ENCODE measurements at places on chromosomes 6 and 20. TPM values are rescaled to one million over a fixed set of nuclear protein-coding genes. Genes with fewer than 3 reads are reported as not detected.

Gene OVOL2
- not detected for total RNA-seq

Gene GPX5
- not detected for total RNA-seq

Gene EBF4
- 0.27 TPM for total RNA-seq

Gene TTLL9
- not detected for total RNA-seq

Gene ANGPT4
- total RNA-seq, result not detected

GRCh38 chr6:115894426-115894992 is 166.2 kb downstream of the FRK start:
- DNase-seq, result no peak

- DNase-seq, result peak; percentile 6
Observed at GRCh38 chr20:39885975-39886649, 802.9 kb downstream of the MAFB start.

DNA sequence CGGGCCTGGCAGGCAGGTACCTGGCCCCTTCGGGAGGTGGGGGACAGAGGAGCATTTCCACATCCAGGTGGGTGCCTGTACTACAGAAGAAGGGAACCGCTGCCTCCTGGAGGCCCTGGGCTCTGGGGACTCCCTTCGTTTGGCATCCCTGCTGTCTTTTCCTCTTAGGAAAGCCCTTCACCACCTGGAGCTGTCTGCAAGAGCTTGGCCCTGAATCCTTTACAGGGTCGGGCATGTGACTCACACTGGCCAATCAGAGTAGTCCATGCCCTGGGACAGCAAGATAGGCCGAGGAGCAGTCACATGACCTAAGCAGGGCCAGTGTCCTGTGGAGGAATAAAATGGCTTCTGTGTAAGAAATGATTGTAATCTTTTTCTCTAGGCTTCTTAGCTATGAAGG is 224.9 kb downstream of the ANKRD60 start:
- DNase-seq, result no peak

DNA sequence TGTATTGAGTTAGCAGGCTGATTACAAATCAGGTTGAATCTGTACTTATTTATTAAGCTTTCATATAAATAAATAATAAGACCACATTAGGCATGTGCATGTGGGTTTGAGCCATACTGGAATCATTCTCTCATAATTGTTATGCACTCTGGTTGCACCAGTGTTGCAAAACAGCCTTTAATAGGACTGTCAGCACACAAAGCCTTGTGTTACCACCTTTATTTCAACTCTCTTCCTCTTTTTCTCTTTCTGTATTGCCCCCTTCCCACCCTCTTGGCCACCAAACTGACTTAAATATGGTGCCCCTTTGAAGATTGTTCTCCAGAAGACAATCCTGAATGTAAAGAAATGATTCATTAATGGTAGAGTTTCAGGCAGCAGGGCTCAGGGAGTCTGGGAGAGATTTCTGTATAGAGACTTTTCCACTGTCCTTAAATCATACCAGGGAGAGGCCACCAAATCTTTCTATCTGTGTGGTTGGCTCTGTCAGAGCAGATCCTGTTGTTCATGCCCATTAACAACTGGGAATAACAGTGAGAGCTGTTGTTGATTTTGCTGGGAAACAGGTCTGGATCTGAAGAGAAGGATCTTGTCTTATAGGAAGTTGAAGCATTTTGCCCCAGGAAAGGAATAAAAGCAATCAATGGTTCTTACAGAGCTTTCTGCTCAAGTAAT is 131.6 kb upstream of the SOX4 start:
- DNase-seq, result no peak

Measured in activated CD4-positive, alpha-beta T cell treated with anti-CD3 and anti-CD28 coated beads, Interleukin-2, amount 10 ng/mL, durations not matched to agents 7 days and 5 days (primary cell).